Stimulated activated CD4-positive, alpha-beta T cell treated with anti-CD3 and anti-CD28 coated beads, Interleukin-4, amount 100 ng/mL, for 48 hours (primary cell): ENCODE measurements at places on chromosomes 2 and 18.

DNA sequence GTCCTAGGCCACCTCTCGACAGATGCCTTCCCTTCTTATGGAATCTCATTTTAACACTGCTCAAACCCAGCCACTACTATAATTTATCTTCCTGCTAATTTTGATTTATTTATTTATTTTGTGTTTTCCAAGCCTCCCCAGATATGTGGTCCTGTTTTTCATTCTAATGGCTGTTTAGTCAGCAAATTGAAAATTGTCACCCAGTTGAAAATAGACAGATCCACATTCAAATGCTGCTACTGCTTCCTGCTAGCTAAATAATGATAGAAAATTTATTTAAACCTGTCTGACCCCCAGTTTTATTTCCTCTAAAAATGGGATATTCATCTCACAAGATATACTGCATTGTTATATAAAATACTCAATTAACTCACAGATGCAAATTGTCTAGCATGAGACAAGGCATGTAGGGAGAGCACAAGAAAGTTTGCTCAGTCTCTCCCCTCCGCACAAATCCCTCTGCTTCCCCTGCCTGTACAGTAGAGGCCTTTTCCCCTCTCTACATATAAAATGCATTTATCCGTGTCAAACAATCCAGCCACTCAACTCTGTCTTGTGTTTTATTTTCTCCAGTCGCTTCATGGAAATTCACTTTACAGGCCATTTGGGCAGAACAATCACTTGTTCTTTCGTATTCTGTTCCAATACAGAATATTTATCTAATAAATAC, 389.9 kb downstream of the SOX11 start:
- no peak for DNase-seq

- DNase-seq, result no peak
Observed at GRCh38 chr2:169771612-169772011, 27.1 kb upstream of the SSB start.

DNA sequence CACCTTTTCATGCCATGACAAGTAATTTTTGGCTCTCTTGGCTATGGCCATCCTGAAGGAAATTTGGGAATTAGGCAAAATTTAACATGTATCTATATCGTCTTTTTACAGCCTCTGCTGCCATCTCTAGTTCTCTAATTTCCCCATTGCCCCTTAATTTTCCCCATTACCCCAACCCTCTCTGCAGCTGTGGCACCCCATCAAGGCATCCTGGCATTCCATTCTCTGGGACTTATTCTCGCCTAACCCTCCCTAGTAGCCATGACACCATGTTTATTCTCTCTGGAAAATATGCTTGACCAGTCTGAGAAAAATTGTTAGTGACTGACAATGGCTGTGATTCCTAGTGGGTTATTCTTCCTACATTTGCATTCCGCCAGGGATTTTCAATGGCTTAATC, 43.9 kb upstream of the GLS start:
- no peak for DNase-seq

DNA sequence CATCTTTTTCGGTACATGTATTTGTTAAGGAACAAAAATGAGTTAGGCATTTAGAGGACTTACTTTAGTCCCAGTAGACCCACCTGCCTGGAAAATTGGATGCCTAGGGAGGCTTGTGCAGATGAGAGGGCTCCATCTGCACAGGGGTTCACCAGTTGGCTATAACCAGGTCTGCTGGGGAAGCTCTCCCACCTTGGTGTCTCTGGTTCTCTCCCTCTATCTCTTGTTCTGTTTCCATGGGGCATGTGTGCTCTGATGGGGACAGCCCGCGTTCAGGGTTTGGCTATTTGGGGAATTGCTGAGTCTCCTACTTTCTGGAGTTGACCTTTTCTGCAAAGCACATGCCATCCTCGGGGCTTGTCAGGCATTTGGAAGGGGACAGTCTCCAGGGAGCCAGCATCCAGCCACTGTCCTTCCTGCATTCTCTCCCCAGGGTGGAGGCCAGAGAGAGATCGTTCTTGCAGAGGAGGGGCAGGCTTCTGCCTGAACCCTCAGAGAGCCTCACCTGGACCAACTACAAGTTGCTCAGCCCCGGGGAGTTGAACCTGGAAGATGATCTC, 157.3 kb downstream of the KLHL29 start:
- no peak for DNase-seq

DNA sequence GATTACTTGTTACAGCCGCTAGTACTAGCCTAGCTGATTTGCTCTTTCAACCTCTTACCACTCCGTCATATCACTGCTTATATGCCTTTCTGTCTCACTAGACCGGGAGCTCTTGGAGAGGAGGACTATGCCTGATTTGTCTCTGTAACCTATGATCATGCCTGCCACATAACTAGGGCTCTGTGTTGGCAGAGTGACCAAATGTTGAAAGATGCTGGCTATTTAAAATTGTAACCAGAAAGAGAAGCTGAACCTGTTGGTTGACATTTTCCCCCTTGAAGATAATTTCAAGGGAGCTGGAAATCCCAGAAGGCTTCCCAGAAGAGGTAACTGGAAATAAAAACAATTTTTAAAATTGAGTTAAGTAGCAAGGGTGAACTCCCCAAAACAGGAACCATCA, 124.1 kb upstream of the MYCN start:
- DNase-seq, result no peak

DNA sequence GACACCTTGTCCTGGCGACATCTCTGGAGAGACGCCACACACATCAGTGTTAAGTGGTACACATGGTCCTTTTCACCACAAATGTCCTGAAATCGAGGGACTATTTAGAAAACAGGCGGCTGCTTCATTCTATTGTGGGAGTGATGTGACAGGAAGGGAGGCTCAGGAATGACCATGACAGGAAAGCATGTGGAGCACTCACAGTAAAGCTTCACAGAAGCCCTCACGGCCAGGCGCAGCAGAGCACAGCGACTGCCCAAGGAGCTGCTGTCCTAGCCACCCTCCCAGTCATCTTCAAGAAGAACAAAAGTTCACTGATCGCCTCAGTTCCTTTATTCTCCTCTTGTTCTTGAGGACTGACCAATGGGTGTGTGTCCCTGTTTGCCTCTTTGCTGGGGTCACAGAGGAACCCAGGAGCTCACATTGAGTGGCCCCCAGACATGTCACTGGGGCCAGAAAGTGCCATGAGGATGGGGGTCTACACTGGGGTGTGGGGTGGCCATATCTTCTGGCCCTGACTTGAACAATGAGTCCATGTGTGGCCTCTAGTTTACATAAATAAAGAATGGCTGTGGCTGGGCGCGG, 84.6 kb upstream of the RANBP2 start:
- DNase-seq, result no peak

- DNase-seq, result no peak
Observed at GRCh38 chr2:122545821-122546220, 790.4 kb downstream of the TSN start.

DNA sequence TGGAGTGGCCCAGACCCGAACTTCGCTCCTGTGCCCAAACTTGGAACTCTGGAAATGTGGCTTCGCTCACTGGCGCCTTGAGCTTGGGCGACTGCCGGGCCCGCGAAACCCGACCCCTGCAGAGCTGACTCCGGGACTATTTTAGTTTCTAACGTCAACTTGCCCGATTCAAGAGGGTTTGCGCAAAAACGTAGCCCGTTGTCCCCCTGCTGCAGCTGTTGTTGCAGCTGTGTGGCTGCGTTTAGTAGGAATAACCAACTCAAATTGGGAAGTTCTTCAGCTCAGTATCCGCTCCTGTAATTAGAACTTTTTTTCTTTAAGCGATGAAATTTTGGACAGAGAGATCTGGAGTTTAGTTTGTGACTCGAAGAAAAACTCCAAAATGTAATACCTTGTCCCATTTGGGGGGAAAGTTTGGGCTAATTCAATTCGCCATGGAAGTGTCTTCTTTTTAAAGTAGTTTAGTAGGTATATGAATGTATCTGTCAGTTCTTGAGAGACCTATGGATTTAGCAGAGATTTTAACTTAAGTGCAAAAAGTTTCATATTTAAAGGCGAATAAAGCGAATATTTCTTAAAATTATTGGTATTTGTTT, 559 bp downstream of the MYL12A start:
- DNase-seq, result no peak

DNA sequence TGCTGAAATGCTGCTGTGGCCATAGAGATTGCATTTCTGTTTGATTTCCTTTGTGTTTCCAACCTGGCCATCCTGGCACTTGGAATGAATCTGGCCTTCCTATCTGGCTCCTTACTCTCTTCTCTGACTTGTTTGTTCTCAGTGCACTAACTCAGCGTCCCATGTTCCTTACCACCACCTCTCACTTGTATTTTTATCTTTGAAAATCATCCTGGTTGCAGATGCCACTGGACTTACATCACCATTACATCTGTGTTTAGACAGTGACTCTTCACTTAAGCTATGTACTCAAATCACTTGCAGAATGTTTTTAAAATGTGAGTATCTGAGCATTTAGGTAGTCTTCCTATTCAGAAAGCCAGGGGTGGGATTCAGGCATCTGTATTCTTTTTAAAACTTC, 239.5 kb downstream of the WDR7 start:
- DNase-seq, result no peak

- DNase-seq, result no peak
Observed at GRCh38 chr2:55781542-55781941, 87.9 kb upstream of the PNPT1 start.

GRCh38 chr2:54604871-54605270, 118.6 kb upstream of the EML6 start:
- DNase-seq, result no peak

- no peak for DNase-seq
Observed at GRCh38 chr18:23415515-23415914, 37.6 kb upstream of the RIOK3 start.

DNA sequence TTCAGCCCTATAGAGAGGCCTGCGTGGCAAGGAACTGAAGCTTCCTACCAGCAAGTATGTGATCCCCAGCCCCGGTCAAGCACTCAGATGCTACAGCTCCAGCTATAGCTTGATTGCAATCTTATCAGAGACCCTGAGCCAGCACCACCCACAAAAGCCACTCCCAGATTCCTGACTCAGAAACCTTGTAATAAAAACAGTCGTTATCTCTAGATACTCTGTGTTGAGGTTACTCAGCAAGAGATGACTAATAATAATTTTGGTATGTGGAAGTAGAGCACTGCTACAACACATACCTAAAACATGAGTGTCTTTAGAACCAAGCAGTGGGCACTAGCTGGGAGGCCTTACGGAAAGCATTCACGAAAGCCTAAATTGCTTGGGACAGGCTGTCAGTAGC, 216.9 kb downstream of the UXS1 start:
- peak; percentile 16 for DNase-seq

DNA sequence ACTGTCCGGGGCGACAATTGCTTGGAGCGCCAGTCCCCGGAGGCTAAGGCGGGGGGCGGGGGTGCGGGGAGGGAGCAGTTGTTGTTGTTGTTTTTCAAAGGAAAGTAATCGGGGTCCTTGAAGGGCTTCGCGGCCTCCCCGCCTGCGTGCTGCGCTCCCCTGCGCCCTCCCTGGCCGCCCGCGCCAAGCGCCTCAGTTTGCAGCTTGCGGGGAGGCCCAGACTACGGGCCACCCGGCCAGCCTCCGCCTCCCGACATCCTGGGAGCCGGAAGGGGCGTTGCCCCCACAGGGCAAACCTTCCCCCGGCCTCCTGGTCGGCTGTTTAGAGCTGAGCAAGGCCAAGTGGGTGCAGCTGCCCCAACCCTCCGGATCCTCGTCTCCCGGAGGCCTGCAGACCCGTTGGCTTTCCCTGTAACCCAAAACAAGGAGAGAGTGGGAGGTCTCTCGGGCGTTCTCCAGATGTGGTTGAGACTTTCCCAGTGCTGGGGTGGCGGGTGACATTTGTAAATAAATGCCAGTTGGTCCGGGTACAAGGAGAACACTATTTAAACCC, 3.7 kb upstream of the SIX3 start:
- DNase-seq, result no peak

GRCh38 chr18:73118121-73118816, 250.5 kb upstream of the NETO1 start:
- no peak for DNase-seq

DNA sequence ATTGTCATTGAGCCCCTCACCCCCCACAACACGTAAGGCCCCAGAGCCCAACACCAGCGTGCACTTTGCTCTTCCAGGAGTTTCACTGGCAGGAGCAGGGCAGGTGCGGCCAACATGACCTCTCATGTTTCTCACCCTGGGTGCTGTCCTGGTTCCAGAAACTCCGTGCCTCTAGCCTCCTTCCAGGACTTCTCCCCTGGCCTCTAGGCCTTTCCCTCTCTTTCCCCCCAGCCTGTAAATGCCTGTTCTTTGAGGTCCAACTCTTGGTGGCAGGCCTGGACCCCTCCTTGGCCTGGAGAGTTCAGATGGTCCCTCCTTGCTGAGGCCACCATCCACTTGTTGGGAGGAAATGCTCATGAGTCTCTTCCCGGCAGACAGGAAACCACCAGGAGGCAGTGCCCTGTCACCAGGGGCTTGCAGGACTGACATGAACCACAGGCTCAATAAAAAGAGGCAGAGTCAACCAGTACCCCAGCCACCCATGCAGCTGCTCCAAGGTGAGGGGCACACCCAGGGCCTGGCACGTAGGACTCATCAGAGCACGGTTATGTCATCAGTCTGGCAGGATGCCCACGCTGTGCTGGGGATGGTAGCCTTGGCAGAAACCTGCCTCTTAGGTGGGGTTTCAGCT, 1.5 kb downstream of the MALL start:
- no peak for DNase-seq

- no peak for DNase-seq
Observed at GRCh38 chr18:23387265-23387664, 65.8 kb upstream of the RIOK3 start.

- no peak for DNase-seq
Observed at GRCh38 chr2:241858206-241859016, at the start of gene PDCD1. Gene PDCD1 (minus strand): TSS chr2:241858894. CDS start chr2:241858838, 56 bp downstream.

GRCh38 chr2:1841461-1841860, 97.1 kb upstream of the PXDN start:
- DNase-seq, result no peak

DNA sequence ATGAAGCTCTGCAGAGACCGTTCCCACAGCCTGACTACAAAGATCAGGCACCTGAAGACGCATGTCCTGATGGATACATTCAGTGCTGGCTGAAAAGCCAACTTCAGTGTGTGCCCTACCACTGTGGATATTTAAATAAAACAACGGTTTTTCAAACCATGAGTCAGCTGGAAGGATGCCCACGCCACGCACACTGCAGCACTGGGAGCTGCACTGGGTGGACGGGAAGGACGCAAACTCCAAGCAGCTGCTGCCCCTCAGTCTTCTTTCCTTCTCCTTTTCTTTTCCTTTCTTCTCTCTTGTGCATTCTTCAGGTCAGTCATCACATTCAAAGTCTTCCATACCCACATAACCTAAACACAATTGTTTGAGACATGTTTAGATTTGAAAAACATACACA, 7.9 kb downstream of the TMEM18 start:
- no peak for DNase-seq

DNA sequence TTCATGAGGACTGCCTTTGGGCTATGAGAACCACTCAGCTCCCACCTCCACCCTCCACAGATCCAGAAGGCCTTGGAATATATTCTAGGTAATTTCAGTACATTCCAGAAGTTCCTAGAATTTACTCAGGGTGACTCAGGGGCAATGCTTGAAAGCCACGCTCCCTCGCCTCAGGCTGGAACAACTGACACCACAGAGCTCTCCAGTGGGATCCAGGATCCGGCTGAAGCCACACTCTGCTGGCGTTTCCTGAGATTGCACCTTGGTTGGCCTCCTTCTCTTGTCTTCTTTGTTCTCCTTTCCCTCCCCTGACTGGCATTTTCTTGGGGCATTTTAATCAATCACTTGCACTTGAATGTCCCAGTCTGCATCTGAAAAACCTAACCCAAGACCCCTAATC, 92.6 kb upstream of the KCNE4 start:
- DNase-seq, result no peak

- DNase-seq, result no peak
Observed at GRCh38 chr2:48279344-48280090, 250.4 kb upstream of the STON1 start.

GRCh38 chr2:202944816-202945215, 32.7 kb downstream of the CARF start:
- no peak for DNase-seq
